Peyer's patch (tissue), 4 donors: ENCODE measurements at places on chromosomes 13 and 19. TPM values are rescaled to one million over a fixed set of nuclear protein-coding genes. Genes with fewer than 3 reads are reported as not detected.

GRCh38 chr19:20513189-20513904 is 52.2 kb downstream of the ZNF737 start:
- no peak overlapping the region for H3K4me3 ChIP-seq
- no peaks in the 10 kb centered on the region for H3K4me1 ChIP-seq
- no peak overlapping the region for H3K27ac ChIP-seq
- no peaks in the 10 kb centered on the region for H3K36me3 ChIP-seq

GRCh38 chr19:11038511-11038910 is 50.8 kb upstream of the LDLR start:
- no peak overlapping the region for H3K4me3 ChIP-seq
- no peak overlapping the region for H3K27ac ChIP-seq
- H3K4me1 ChIP-seq, result no peaks in the 10 kb centered on the region
- no peaks in the 10 kb centered on the region for H3K27me3 ChIP-seq
- no peak for DNase-seq

- no peaks in the 10 kb centered on the region for H3K27me3 ChIP-seq
- peaks cover 60% of the 10 kb centered on the region for H3K4me1 ChIP-seq
- H3K4me3 ChIP-seq, result no peak overlapping the region
- DNase-seq, result peak; percentile 39
- no peak overlapping the region for H3K27ac ChIP-seq
Observed at GRCh38 chr19:45104658-45105349, 11.8 kb downstream of the PPP1R37 start.

DNA sequence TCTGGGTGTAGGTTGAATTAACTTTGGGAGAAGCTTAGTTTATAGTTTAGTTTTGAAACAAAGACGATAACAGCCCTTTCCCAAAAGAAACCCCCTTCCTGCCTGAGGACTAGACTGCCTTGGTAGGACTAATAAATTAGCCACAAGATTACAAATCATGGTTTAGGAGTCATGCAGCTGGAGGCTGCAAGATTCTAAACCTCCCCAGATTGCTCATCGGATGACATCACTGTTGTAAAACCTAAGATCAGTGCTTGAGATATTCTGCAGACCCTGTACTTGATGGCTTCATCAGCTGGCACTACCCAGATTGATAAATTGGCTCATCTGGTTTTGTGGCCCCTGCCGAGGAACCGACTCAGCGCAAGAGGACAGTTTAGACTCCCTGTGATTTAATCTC is 35.9 kb upstream of the MPHOSPH8 start:
- peaks cover 11% of the 10 kb centered on the region for H3K4me1 ChIP-seq
- DNase-seq, result no peak
- no peaks in the 10 kb centered on the region for H3K36me3 ChIP-seq

GRCh38 chr13:85738696-85739320 is 60.4 kb downstream of the SLITRK6 start:
- no peaks in the 10 kb centered on the region for H3K4me1 ChIP-seq
- no peak overlapping the region for H3K27ac ChIP-seq
- H3K36me3 ChIP-seq, result no peaks in the 10 kb centered on the region
- H3K4me3 ChIP-seq, result no peak overlapping the region
- no peak for DNase-seq

- no peaks in the 10 kb centered on the region for H3K27me3 ChIP-seq
- H3K27ac ChIP-seq, result no peak overlapping the region
- H3K4me3 ChIP-seq, result no peak overlapping the region
- H3K36me3 ChIP-seq, result no peaks in the 10 kb centered on the region
Observed at GRCh38 chr13:54029226-54029625, 1000.6 kb downstream of the OLFM4 start.

DNA sequence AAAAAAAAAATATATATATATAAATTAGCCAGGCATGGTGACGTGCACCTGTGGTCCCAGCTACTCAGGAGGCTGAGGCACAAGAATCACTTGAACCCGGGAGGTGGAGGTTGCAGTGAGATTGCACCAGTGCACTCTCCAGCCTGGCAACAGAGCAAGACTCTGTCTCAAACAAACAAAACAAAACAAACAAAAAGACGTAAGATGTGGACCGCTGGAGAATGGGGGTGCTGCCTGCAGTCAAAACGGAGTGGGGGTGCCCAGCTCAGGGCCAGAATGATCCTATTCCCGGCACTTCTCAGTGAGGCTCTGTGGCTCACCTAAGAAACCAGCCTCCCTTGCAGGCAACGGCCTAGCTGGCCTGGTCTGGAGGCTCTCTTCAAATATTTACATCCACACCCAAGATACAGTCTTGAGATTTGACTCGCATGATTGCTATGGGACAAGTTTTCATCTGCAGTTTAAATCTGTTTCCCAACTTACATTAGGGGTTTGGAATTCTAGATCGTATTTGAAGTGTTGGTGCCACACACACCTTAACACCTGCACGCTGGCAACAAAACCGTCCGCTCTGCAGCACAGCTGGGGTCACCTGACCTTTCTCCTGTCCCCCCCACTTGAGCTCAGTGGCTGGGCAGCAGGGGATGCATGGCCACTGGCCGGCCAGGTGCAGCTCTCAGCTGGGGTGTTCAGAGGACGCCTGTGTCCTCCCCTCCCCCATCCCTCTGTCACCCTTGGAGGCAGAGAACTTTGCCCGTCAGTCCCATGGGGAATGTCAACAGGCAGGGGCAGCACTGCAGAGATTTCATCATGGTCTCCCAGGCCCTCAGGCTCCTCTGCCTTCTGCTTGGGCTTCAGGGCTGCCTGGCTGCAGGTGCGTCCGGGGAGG is at the start of gene F7:
Gene F7, plus strand, starts transcription at position 760 of the 889 bp plus-strand sequence. Its CDS starts 51 bp downstream, at position 811.
- H3K4me3 ChIP-seq, result no peak within 1 kb of the TSS
- no peaks in the 10 kb centered on the region for H3K4me1 ChIP-seq
- H3K27ac ChIP-seq, result no peak within 1 kb of the TSS
- peaks cover 12% of the 10 kb centered on the region for H3K27me3 ChIP-seq
- DNase-seq, result peak; percentile 62

GRCh38 chr13:96816261-96816660 is 178.0 kb downstream of the OXGR1 start:
- DNase-seq, result no peak
- H3K36me3 ChIP-seq, result no peaks in the 10 kb centered on the region
- no peaks in the 10 kb centered on the region for H3K27me3 ChIP-seq
- no peak overlapping the region for H3K4me3 ChIP-seq
- no peak overlapping the region for H3K27ac ChIP-seq

- no peaks in the 10 kb centered on the region for H3K27me3 ChIP-seq
- peak overlapping the region; percentile 71 for H3K27ac ChIP-seq
- peaks cover 6% of the 10 kb centered on the region for H3K4me1 ChIP-seq
- H3K36me3 ChIP-seq, result no peaks in the 10 kb centered on the region
Observed at GRCh38 chr19:39427707-39428106, 8.0 kb downstream of the RPS16 start.

GRCh38 chr13:94674609-94675348 is 37.6 kb downstream of the SOX21 start:
- no peaks in the 10 kb centered on the region for H3K36me3 ChIP-seq
- H3K27me3 ChIP-seq, result no peaks in the 10 kb centered on the region
- H3K27ac ChIP-seq, result no peak overlapping the region
- DNase-seq, result peak; percentile 26
- no peak overlapping the region for H3K4me3 ChIP-seq
- no peaks in the 10 kb centered on the region for H3K4me1 ChIP-seq

DNA sequence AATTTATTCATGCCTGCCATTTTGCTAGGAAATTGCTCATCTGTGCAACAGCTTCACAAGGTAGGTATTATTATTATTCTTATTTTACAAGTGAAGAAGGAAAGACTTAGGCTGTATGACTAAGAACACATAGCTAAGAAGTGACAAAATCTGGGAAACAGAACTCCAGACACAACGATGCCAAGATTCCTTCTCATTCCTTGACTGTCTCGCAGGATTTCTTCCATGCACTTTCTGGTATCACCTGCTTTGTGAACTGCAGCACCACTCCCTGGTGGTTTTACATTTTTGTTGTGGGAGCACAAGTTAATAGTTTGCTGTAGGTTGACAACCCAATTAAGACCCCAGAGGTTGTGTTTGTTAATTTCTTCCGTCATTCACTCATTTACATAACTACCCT is 188.5 kb downstream of the LACC1 start:
- no peak overlapping the region for H3K27ac ChIP-seq
- no peaks in the 10 kb centered on the region for H3K36me3 ChIP-seq
- no peaks in the 10 kb centered on the region for H3K27me3 ChIP-seq
- no peak overlapping the region for H3K4me3 ChIP-seq
- no peak for DNase-seq

GRCh38 chr19:34481861-34482379 is 362 bp downstream of the WTIP start:
- H3K27ac ChIP-seq, result no peak overlapping the region
- peaks cover 8% of the 10 kb centered on the region for H3K4me1 ChIP-seq
- H3K4me3 ChIP-seq, result peak overlapping the region; percentile 44
- no peaks in the 10 kb centered on the region for H3K27me3 ChIP-seq
- no peaks in the 10 kb centered on the region for H3K36me3 ChIP-seq

GRCh38 chr19:13024951-13025697 is 29.8 kb downstream of the NFIX start:
- H3K4me3 ChIP-seq, result peak overlapping the region; percentile 53
- peaks cover 23% of the 10 kb centered on the region for H3K4me1 ChIP-seq
- no peaks in the 10 kb centered on the region for H3K36me3 ChIP-seq
- no peaks in the 10 kb centered on the region for H3K27me3 ChIP-seq

- no peaks in the 10 kb centered on the region for H3K27me3 ChIP-seq
- no peak for DNase-seq
- no peaks in the 10 kb centered on the region for H3K36me3 ChIP-seq
- no peak overlapping the region for H3K4me3 ChIP-seq
Observed at GRCh38 chr13:21942061-21942460, 271.2 kb downstream of the FGF9 start.

DNA sequence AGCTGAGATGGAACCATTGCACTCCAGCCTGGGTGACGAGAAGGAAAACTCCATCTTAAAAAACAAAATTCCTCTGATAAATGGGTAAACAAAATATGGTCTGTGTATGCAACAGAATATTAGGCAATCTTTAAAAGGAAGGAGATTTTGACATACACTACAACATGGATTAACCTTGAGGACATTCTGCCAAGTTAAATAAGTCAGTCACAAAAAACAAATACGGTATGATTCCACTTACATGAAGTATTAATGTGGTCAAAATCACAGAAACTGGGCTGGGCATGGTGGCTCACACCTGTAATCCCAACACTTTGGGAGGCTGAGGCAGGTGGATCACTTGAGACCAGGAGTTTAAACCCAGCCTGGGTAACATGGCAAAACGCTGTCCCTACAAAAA is 3.0 kb upstream of the ZNF444 start:
- H3K36me3 ChIP-seq, result no peaks in the 10 kb centered on the region
- H3K4me3 ChIP-seq, result no peak overlapping the region
- no peak overlapping the region for H3K27ac ChIP-seq
- H3K27me3 ChIP-seq, result no peaks in the 10 kb centered on the region
- no peak for DNase-seq

DNA sequence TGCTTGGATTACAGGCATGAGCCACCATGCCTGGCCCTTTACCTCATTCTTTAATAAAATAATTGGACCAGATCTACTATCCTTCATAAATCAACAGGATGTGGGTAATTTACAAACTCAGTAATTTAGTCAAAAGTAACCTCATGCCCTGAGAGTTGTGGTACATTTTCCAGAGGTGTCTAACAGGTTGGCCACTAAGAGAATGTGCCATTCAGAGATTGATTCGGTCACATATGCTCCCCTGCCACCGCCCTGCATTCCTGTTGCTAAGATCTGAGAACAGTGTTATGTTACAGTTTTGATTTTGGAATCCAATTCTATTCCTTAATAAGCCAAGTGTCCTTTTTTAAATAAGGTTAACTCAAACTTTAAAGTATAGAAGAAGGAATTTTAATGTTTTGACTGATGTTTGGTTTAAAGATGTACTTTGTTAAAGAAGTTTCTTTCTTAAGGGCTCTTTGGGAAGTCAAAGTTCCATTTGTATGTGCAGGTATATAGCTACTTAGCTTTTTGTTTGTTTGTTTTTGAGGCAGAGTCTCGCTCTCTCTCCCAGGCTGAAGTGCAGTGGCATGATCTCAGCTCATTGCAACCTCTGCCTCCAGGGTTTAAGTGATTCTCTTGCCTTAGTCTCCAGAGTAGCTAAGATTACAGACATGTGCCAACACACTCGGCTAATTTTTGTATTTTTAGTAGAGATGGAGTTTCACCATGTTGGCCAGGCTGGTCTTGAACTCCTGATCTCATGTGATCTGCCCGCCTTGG is 29.2 kb downstream of the PHF11 start:
- H3K27me3 ChIP-seq, result no peaks in the 10 kb centered on the region
- no peak overlapping the region for H3K4me3 ChIP-seq

- DNase-seq, result peak; percentile 78
- peak overlapping the region; percentile 77 for H3K27ac ChIP-seq
- H3K27me3 ChIP-seq, result no peaks in the 10 kb centered on the region
- no peaks in the 10 kb centered on the region for H3K36me3 ChIP-seq
- H3K4me1 ChIP-seq, result peaks cover 12% of the 10 kb centered on the region
- H3K4me3 ChIP-seq, result peak overlapping the region; percentile 49
Observed at GRCh38 chr19:41939861-41940730, 11.8 kb upstream of the ERFL start.

- no peaks in the 10 kb centered on the region for H3K4me1 ChIP-seq
- H3K36me3 ChIP-seq, result no peaks in the 10 kb centered on the region
- H3K27me3 ChIP-seq, result no peaks in the 10 kb centered on the region
- no peak overlapping the region for H3K4me3 ChIP-seq
Observed at GRCh38 chr13:85521657-85522056, 277.6 kb downstream of the SLITRK6 start.

- no peaks in the 10 kb centered on the region for H3K27me3 ChIP-seq
- no peak for DNase-seq
- no peaks in the 10 kb centered on the region for H3K4me1 ChIP-seq
Observed at GRCh38 chr13:41419206-41419605, 38.1 kb upstream of the RGCC start.

DNA sequence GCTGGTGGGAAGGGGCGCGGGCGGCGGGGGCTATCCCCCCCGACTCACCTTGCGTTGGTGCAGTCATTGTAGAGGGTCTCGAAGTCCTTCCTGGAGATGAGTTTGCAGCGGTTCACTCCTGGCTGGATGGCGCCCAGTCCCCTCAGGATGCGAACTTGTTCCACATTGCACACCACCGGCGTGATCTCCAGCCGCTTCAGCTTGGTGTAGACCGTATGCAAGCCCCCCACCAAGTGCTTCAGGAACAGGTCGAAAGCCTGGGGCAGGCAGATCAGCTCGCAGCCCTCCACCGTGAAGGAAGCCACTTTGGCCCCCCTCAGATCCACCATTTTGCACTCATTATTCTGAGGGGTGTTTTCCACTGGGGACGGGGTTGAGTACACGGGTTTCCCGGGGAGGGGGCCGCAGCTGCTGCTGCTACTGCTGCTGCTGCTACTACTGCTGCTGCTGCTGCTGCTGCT is 1.1 kb downstream of the DACH1 start:
- H3K4me3 ChIP-seq, result peak overlapping the region; percentile 88
- no peaks in the 10 kb centered on the region for H3K36me3 ChIP-seq
- H3K4me1 ChIP-seq, result no peaks in the 10 kb centered on the region
- H3K27ac ChIP-seq, result peak overlapping the region; percentile 65

FUT1 gene
- 0.83 TPM for total RNA-seq

CD37 gene
- total RNA-seq, result 12.3 TPM

KCNK6 gene
- total RNA-seq, result 19.3 TPM

PIP5K1C gene
- 26.0 TPM for total RNA-seq

NLRP4 gene
- total RNA-seq, result not detected

DACH1 gene
- 15.2 TPM for total RNA-seq

NLRP11 gene
- not detected for total RNA-seq

C19orf85 gene
- not detected for total RNA-seq

CILP2 gene
- not detected for total RNA-seq

TBXA2R gene
- total RNA-seq, result 1.6 TPM
